Memory B cell (primary cell): ENCODE measurements at places on chromosomes 3 and 15.

DNA sequence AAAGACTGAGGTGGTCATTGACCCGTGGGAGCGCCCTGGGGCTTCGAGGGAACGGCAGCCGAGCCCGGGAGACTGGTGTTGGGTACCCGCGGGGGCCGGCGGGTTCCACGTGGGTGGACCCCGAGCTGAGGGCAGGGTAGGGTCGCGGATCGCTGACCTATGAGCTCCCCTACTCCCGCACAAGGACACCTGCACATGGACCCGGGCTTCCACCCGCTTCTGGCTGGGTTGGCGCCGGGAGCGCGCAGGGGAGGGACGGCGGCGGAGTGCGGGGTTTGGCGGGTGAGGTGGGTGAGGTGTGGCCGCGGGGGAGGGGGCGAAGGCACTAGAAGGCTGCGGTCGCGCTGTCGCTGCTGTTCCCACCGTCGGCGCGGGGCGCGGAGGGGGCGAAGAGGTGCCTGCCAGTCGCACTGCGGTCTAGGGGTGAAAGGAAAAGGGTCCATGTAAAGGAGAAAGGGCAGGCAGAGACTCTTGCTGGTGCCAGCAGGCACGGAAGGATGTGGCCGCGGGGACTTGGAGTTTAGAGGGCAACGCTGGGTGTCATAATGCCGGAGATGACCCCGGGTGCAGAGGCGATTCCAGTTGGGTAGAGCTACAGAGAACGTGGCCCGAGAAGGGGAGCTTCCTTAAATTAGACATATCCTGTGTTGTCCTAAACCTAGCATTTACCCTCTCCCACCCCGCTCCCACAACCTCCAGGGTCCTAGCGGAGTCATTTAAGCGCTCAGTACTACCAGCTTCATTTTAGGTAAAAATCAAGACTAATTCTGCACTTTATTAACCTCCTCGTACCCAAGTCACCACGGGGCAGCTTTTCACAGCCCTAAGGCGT, 245.9 kb upstream of the TOPAZ1 start:
- peak overlapping the region; percentile 7 for H3K27ac ChIP-seq
- DNase-seq = peak; percentile 25
- peak overlapping the region; percentile 85 for H3K4me3 ChIP-seq

- no peak overlapping the region for H3K27ac ChIP-seq
- no peak for DNase-seq
- no peaks in the 10 kb centered on the region for H3K36me3 ChIP-seq
- no peak overlapping the region for H3K4me3 ChIP-seq
These were observed 334.4 kb upstream of the THRB start for GRCh38 chr3:24829011-24829581.

- H3K36me3 ChIP-seq = no peaks in the 10 kb centered on the region
- H3K27me3 ChIP-seq = peaks cover 9% of the 10 kb centered on the region
- peaks cover 2% of the 10 kb centered on the region for H3K4me1 ChIP-seq
These were observed 11.4 kb upstream of the SLC6A6 start for GRCh38 chr3:14391033-14391432.

DNA sequence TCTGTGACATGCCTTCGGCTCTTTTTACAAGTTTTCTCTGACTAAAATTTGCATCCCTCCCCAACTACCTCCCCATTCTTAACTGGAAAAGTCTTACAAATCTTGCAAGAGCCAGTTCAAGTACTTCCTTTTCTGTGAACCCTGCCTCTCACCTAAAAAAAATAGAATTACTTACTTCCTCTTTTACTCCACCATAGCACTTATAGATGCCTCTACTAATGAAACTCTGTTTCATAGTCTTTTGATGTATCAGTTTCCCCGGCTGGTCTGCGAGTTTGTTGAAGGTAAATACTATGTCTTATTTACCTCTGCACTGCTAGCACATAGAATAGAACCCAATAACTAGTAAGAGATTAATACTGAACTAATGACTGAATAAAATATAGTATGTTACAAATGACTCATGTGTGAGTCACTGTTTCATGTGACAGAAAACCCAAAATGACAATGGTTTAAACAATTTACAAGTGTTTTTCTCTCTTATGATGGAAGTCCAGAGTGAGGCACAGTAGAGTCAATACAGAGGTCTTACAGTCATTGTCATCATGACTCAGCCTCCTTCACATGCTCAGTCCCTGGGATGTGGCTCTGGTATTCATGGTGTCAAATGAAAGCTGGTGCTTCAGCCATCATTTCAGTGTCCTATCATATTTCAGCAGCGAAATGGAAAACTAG, 393.5 kb downstream of the RSL24D1 start:
- H3K4me3 ChIP-seq = no peak overlapping the region
- H3K27ac ChIP-seq = no peak overlapping the region
- H3K27me3 ChIP-seq = no peaks in the 10 kb centered on the region
- no peaks in the 10 kb centered on the region for H3K4me1 ChIP-seq
- DNase-seq = no peak

GRCh38 chr3:166721466-166721865, 658.6 kb downstream of the ZBBX start:
- no peak for DNase-seq
- no peaks in the 10 kb centered on the region for H3K27me3 ChIP-seq
- H3K4me1 ChIP-seq = no peaks in the 10 kb centered on the region
- H3K4me3 ChIP-seq = no peak overlapping the region

GRCh38 chr3:129835198-129835597, 58.3 kb downstream of the TMCC1 start:
- H3K27me3 ChIP-seq = no peaks in the 10 kb centered on the region
- no peak overlapping the region for H3K27ac ChIP-seq
- peaks cover 11% of the 10 kb centered on the region for H3K36me3 ChIP-seq
